ENCODE measurements at places on chromosomes 3 and 15.

DNA sequence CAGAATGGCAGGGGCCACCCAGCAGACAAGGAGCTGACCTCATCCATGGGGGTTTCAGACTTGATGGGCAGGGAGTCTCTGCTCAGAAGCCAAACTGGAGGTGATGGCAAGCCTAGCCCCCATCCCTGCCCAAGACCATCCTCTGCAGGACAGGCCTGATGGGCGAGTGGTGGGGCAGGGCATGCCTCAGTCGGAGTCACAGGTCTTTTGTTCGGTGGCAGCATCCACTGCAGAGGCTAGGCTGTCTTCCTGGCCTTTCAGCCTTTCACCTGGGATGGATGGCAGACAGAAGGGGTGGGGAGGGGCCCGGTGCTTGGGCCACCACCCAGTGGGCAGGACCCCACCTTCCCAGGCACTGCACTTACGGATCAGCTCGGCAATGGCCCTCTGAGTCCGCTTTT, 44.4 kb downstream of the PTH1R start:
- no peak for DNase-seq

DNA sequence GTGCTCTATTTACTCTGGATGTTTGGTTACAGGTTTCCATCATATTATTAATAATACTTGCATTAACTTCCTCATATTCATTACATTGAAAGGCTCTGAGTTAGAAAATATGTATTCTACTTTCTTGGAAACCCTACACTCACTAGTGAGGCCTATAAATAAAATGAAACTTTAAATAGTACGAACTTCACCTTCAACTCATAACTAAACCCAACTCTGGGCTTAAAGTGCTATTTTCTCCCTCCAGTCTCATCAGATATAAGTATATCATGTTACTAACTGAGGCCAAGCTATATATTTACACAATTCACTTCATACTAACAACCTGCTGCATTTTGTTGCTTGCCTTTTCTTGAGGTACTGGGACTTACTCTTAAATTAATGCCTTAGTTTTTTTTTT, 306.7 kb downstream of the TIGIT start:
- no peak for DNase-seq

- DNase-seq, result no peak
These were observed 56.2 kb downstream of the AAGAB start for GRCh38 chr15:67198157-67198754.

DNA sequence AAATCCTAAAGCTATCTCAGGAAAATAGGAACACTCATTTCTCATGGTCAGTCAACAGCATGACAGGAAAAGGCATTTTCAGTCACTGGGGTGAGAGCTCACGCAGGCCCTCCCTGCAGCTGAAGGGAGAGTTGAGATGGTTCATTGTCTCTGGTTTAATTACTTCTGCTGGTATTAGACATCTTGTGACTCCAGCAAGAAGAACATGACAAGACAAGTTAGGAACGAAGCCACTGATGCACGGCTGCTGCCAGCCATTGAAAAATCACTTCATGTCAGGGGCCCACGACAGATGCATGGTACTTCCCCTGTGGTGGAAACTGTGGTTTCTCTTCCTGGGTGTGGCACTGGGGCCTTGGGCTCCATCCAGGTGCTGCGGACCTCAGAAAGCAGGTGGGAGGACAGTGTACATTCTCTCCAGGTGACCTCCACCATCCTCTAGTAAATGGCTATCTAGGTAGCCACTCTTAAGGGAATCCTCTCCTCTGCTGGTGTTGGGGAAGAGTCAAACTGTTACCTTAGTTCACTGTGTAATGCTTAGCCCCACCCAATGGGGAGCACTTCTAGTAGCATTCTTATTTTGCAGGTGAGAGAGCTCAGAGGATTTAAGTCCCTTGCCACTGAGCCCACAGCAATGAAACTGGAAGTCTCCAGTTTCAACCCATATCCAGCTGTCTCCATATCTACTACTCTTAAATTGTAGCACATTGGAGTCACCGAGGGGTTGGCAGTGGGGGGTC, 274.2 kb downstream of the LRTM1 start:
- DNase-seq, result no peak

- peak; percentile 26 for DNase-seq
These were observed 710 bp downstream of the TJP1 start for GRCh38 chr15:29821416-29822099.

DNA sequence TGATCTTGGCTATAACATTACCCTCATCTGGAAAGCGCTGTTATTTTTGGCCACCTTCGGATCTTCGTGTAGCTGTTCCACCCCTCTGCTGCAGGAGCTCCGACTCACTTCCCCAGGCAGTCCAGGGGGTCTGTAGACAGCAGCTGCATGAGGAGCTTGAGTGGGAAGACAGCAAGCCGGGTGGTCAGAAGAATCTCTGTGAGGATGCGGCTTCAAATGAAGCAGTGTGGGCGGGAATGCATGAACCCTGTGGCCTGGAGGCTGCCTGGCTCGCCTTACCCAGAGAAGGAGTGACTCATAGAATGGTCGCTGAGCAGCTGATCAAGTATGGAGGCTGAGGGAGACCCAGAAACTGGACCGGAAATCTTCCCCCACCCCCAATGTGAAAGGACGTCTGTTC, 45.2 kb upstream of the NR2F2 start:
- no peak for DNase-seq

- DNase-seq, result no peak
These were observed 1034.7 kb downstream of the FHIT start for GRCh38 chr3:60216462-60217075.

DNA sequence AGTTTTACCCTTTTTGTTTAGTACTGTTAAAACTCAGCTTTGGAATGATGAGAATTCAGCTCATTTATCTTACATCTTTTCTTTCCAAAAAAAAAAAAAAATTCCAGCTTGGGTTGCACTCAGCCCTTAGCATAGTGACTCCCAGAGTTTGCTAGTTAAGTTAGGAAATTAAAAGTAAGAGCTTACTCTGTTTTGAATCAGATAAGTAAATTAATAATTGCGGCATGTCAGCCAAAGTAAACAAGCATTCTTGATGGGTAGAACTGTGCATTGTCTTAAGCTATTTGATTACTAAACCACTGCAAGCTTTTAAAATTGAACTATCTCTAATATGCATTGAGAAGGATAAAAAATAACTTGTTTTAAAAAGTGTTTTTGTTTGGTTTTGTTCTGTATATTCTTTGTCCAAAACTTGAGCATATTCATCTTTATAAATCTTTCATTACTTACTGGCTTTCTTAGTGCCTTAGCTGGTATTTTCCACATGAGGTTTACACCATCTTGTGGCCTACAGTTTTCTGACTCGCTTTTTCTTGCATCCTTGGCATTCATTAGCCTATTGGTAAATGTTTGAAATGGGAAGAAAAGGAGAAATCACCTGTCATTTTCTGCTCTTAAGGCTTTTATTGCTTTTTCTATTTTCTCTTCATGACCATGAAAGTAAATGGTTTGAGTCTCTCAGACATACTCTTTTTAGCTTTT, 107.6 kb downstream of the FILIP1L start:
- DNase-seq, result no peak

- DNase-seq, result no peak
These were observed 81.9 kb downstream of the CHL1 start for GRCh38 chr3:278300-279064.

- DNase-seq, result no peak
These were observed 72.3 kb downstream of the TAMM41 start for GRCh38 chr3:11774296-11774877.

- DNase-seq, result no peak
These were observed 15.0 kb upstream of the CCDC50 start for GRCh38 chr3:191314109-191314728.

DNA sequence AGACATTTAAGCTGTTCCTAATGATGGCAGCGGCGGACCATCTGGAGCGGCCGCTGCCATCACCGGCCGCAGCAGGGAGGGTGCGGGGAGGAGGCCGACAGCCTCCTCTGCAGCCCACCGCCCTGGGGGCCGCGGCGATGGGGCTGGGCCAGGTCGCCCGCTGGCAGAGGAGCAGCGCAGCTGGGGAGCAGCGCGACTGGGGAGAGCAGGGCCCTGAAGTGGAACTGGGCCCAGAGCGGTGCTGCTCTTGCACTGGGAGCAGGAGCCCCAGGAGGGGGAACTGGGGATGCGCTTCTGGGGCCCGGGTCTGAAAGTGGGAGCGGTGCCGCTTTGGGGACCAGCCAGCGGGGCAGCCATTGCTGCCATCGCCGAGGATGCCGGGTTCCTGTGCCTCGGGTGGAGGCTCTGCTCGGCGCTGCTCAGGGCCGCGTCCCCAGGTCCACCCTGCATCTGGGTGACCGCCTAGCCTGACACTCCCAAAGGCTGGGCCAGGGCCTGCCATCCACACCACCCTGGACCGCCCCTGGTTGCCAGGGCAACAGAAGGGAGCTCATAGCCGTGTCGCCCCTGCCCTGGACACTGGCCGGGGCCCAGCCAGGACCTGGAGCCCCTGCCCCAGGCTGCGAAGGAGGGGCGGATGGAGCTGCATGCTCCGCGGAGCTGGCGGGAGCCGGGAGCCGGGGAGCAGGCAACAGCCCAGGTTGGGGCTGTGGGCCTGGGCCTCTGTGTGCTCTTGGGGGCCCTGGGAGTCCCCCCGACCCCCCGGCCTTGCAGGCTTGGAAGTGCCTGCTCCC, 15.5 kb upstream of the PLA2G4E start:
- DNase-seq, result no peak

- no peak for DNase-seq
These were observed 26.9 kb upstream of the ZMAT3 start for GRCh38 chr3:179098388-179099077.

DNA sequence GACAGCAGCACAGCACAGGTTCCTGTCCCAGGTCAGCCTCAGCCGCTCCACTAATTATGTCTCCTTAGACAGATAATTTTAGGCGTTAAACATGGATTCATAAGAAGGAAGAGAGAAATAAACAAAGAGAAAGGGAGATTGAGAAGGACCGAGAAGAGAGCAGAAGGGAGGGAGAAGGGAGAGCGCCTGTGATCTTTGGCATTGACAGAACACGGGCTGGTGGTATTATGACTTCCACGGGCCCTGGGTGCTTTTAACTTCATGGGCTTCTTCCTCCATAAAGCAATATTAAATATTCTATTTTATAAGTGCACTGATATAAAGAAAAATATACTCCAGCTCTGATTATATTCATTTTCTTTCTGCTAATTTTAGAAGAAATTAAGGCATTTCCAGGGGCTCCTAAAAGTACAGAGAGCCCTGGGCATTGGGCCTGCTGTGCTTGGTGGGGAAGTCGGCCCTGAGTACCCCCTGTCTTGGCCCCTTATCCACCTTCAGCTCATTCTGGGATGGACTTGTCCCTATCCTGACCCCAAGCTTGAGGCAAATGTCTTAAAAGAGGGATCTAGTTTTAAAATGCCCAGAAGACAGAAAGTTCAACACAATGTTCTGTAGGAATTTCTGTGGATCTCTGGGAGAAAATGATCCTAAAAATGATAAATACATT, 135.3 kb downstream of the MEX3B start:
- no peak for DNase-seq

- DNase-seq, result no peak
These were observed 1.7 kb upstream of the CLN6 start for GRCh38 chr15:68231102-68231818.

- DNase-seq, result no peak
These were observed 12.0 kb downstream of the SNRK start for GRCh38 chr3:43298292-43298691.

- DNase-seq, result peak; percentile 65
These were observed 3.6 kb downstream of the TAGLN3 start for GRCh38 chr3:112002096-112002971.

DNA sequence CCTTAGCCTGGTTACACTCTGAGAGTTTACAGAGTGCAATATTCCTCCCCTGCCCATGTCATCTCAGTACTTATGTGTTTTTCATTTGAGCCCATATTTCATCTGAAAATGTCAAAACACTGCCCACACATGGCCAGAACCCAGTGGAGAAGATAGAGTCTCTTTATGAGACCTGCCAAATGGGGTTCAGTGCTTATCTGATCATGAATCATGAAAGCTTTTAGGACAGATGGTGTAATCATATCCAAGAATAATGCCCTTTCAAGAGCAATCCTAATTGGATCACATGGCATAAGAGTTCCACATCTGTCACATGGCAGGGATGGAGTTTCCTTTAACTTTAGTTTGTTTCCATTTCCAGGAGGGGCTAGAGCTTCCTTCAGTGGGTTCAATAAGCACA, 77.2 kb upstream of the AGBL1 start:
- DNase-seq, result no peak

- DNase-seq, result no peak
These were observed 225.4 kb downstream of the SI start for GRCh38 chr3:164852866-164853265.

DNA sequence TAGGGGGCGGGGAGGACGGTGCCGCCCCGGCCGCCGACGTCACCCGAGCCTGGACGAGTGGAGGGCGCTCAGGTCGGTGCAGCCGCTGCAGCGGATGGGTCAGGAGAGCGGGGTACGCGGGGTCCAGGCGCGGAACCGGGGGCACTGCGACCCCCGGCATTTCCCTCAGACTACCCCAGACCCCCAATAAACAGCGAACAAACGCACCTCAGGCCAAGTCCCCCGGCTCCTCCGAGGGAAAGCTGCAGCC, 78.9 kb downstream of the IQSEC1 start:
- no peak for DNase-seq

GRCh38 chr3:43194490-43195114, 88.7 kb upstream of the POMGNT2 start:
- peak; percentile 19 for DNase-seq

DNA sequence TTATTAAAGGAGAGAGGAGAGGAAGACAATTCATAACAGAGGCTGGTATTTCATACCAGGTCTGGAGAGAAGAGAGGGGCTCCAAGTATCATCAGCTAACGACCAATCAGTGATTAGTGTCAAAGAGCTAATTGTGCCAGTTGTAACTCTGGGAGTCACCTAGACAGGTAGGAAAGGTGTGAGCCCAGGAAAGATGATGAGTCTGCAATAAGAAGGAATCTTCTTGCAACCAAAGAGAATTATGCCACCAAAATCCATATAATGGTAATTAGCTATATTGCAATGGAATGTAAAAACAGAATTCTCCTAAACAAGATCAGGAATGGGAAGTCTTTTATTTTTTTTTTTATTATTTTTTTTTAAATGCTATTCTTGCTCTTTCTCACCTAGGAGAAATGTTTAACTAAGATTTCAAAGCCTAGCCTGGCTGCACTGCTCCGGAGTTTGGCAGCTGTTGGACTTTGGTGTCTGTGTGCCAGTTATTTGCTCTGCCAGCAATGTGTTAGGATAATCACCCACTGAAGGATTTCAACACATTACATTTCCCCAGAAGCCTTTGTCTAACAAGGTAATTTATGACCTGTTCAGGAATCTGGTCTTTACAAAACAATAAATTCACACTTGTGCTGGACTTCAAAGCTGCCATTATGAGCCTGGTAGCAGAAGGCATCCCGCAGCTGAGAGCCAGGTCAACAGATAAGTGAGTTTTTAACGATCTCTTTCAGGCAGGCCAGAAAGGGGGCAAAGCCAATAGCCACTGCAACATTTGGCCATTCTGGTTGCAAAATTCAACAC, 89.4 kb downstream of the FOXB1 start:
- DNase-seq, result no peak

Measured in stimulated activated CD4-positive, alpha-beta T cell treated with anti-CD3 and anti-CD28 coated beads, Interleukin-1b, Interleukin-23, amount 100 ng/mL, for 48 hours (primary cell).